Stimulated activated CD4-positive, alpha-beta T cell treated with anti-CD3 and anti-CD28 coated beads, Interleukin-1b, Interleukin-23, amount 100 ng/mL, for 24 hours (primary cell): ENCODE measurements at places on chromosomes 7 and 10.

DNA sequence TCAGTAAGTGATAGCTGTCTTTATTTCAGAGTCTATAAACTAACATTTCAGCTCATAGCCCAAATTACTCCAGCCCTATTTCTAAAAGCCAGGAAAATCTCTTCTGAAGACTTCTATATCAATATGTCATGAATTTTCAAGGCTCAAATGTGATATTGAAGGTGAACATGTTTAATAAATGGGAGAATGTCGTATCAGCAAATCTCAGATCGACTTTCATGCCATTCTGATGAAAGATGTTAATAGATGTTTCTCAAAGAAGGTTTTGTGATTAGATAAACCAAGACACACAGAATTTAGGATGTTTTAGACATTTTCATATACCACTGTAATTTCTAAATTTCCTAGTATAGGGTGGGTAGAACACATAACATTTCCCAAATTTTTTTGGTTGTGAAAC, 380.6 kb downstream of the ARL4A start:
- DNase-seq: no peak

GRCh38 chr10:117339578-117339977, 35.7 kb downstream of the PDZD8 start:
- no peak for DNase-seq

DNA sequence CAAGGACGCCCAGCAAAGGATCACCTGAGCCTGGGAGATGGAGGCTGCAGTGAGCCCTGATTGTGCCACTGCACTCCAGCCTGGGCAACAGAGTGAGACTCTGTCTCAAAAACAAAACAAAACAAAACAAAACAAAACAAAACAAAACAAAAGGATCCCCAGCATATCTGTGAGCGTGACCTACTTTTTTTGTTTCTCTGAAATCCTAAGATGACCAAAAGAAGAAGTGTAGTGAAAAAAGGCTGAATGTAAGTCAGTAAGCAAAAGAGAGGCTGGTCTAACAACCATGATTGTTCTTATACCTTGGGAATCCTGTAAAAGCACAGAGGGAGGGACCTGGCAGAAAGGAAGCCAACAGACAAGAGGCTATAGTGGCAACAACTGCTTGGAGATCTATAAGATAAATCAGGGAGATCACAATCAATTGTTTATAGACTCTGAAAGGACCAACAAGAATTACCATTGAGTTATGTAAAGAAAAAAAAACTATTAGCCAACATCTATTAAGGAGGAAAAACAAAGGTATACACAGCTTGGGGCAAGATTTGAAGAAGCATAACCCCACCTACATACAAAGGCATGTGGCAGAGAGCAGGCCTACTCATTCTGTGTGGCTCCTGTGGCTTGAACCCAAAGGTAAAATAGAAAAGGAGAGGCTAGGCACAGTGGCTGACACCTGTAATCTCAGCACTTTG, 255.2 kb upstream of the KLF14 start:
- no peak for DNase-seq

GRCh38 chr10:114486938-114487814, 82.9 kb upstream of the AFAP1L2 start:
- DNase-seq: no peak
